Natural killer cell (primary cell): ENCODE measurements at places on chromosomes 3 and 15.

DNA sequence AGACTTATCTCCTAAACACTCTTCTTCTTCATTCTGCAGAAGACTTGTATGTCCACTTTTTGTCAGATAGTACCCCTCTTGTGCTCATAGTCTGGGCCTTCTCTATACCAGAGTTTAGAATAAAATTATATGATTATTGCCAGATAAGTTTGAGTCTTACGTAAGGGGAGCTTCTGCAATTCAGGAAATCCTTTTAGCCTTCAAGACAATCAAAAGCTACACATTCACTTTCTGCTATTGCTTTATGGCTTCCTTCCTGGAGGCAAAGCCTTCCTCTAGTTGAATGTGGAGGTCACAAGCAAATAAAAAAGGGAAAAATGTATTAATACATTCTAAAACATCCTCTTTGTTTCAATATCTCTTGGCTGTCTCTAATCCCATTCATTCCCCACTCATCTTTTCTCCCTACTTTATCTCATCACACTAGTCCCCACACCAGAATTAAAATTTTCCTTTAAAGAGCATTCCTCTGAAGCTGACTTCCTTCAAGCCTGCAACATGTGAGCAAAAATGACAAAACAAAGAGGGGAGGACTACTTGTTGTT, 186.8 kb downstream of the CPNE4 start:
- DNase-seq = no peak

- DNase-seq = no peak
These were observed 34.9 kb downstream of the ABHD2 start for GRCh38 chr15:89123181-89123525.

DNA sequence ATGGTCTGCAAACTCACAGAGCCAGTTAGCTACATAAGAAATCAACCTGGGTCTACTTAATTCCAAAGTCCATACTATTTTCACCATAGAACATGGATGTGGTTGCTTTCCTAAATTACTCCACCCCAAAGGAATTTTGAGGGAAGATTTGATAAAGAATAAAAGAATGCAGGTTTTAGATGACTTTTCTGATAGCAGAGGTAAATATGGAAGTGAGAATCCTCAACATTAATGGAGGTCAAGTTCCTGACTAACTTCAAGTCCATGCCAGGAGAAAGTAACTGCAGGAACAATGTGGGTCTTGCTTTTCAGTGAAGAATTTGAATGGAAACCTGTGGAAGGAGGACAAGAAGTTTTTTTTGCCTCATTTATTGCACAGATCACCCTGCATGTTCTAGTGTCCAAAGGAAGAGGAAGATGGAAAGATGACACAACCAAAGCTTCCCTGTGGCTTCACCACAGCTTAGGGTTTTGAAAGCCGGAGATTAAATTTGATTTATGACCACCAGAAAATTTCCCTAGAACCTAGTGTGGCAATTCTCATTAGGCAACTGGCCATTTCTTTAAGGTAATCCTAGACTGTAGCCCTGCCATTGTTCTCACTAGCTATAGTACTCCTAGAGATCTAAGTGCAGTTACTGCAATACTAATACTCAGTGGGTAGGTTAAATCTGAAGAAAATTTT, 429.7 kb downstream of the RAP2B start:
- DNase-seq = no peak

- DNase-seq = no peak
These were observed 9.1 kb downstream of the ATOSA start for GRCh38 chr15:52670087-52670486.

- no peak for DNase-seq
These were observed 54.6 kb downstream of the DAPK2 start for GRCh38 chr15:63991706-63992105.

- no peak for DNase-seq
These were observed 7.4 kb downstream of the PRC1 start for GRCh38 chr15:90986790-90987507.

DNA sequence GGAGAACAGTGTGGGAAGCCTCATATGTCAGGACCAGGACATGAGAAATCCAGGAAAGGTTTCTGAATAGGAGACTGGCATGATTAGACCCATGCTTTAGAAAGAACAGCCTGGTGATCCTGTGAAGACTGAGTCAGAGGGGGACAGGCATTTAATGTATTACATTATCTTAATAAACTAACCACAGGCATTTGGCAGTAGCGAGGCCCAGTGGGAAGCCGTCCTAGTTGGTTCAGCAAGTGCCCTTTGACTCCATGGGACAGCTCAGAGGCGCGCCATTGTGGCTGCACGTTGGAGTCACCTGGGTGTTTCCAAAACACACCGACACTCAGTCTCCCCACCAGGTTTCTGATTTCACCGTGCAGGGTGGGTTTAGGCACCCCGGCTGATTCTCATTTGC, 90.5 kb upstream of the DGKG start:
- no peak for DNase-seq

GRCh38 chr15:74584204-74584603, 31.4 kb upstream of the CLK3 start:
- DNase-seq = no peak

DNA sequence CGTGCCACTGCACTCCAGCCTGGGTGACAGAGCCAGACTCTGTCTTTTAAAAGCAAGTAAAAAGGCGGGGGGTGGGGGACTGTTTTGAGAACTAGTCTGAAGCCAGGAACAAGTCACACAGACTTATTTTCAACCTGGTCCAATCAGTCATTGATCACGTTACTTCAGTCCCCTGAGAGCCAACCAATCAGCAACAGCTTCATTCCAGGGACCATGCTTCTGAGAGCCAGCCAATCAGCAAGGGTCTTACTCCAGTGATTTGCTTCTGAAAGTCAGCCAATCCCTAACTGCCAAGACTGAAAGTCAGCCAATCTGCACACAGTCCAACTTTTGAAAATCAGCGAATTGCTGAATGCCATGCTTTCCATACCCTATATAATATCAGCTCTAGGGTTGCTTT, 48.6 kb upstream of the C15orf39 start:
- no peak for DNase-seq

DNA sequence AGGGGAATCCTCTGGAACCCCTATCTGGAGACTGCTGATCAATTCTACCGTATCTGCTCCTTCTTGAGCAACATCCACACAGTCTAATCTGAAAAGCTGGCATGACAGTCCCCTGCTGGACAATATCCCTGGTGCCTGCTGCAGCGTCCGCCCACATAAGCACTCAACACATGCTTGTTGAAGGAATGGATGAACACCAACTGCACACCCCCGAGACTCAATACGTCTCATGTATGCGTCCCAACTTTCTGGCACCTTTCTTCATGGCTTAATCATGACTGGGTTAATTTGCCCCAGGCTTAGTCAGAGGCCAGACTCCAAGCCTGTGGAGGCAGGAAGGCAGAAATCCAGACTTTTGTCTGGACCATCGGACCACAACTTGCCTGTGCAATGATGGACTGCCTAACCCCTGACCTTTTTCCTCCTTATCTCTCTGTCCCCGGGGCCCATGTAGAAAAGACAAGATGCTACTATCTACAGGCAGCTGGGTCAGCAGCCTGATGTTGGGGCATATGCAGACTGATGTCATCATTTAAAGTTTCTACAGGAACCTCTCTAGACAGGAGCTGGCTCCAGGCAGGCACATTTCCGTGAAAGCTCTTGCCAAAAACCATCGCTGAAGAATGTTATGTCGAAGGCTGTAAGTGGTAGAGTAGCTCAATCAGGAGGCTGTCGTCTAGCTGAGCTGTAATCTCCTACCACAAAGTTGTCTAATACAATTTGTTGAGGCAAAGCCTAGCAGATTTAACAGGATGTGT, 114.1 kb upstream of the TPM1 start:
- no peak for DNase-seq

- DNase-seq = no peak
These were observed 17.1 kb upstream of the NANOGP8 start for GRCh38 chr15:35102186-35102585.

DNA sequence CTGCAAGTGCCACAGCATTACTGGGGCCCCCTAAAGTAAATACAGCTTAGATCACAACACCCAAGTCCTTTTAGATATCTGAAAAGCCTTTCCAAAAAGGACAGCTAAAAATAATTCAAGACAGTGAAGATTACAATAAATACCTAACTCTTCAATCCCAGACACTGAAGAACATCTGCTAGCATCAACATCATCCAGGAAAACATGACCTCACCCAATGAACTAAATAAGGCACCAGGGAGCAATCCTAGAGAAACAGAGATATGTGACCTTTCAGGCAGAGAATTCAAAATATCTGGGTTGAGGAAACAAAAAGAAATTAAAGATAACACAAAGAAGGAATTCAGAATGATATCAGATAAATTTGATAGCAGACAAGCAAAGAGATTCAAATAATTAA, 71.7 kb upstream of the TTC14 start:
- no peak for DNase-seq

DNA sequence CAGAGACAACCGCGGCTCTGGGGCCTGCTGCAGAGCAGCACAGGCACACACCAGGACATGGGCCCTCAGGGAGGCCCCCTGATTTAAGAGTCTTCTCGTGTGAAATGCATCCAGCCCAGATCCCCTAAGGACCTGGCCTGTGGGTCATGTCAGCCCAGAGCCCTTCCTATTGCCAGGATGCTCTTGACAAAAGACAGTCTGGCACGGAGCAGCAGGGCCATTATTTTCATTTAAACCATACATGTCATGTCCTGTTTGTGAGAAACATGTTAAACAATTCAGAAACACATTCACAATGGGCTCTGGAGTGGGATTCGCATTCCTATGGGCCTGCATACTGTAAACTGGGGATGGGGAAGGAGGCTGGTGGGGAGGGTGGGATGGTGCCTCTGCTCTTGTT, 367.4 kb upstream of the WNT5A start:
- DNase-seq = no peak

DNA sequence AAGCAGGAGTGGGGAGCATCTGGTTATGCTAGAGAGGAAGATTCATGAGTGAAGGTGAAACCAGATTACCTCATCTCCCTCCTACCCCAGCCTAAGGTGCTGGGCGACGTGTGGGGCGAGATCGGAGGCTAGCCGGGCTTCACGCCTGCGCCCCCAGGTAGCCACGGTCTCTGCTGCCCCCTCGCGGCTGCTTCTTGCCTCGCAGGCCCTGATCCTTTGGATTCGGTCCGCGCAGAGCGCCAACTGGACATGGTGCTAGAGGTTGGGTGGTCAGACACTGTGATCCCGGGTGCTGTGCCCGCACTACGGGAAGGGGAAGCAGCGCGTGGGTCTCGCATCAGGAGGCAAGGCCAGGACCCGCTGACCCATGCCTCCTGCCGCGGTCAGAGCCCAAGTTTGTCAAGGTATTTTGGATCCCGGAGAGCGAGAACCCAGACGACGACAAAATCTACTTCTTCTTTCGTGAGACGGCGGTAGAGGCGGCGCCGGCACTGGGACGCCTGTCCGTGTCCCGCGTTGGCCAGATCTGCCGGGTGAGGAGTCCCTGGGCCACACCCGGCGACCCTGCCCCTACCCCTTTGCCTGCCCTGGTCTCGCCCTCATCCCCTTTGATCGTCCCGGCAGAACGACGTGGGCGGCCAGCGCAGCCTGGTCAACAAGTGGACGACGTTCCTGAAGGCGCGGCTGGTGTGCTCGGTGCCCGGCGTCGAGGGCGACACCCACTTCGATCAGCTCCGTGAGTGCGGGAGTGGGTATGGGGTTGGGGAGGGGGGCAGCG, 4.2 kb downstream of the SEMA3B start:
- DNase-seq = peak; percentile 91

GRCh38 chr3:9196020-9196419, 53.4 kb downstream of the SRGAP3 start:
- DNase-seq = no peak

GRCh38 chr3:136067211-136067610, 101.7 kb downstream of the PPP2R3A start:
- no peak for DNase-seq

DNA sequence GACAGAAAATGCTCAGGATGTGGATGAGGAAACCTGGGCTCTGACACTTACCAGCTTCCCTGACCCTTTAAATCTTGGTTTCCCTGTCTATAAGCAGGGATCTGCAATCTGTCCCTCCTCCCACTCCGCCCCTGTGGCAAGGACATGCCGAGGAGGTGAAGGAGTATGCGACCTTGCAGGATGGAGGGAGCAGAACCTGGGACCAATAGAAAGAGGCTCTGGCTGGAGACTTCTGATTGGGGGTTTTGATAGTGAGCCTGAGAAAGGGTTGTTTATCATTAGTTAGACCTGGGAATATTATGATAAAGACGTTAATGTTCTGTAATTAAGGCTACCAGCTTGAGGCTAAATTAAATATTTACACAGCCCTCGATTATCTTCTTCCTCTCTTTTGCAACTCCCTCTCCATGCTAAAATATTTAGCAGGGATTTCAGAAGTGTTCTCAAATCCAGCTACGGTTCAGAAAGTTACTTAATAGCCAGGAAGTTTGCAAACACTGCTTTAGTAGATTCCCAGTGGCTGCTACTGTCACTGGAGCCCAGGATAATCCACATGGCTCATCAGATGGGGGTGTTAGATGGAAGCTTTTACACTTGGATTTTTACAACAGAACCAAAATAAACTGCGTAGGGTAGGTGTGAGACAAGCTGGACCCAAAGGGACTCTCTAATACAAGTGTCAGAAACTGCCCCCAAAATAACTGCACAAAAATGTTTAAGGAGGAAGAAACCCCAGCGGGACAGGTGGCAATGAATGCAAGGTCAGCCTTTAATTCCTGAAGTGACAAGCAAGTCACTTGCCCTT, 9.2 kb upstream of the PAQR5 start:
- no peak for DNase-seq

- peak; percentile 55 for DNase-seq
These were observed 63.9 kb upstream of the FAM98B start for GRCh38 chr15:38389924-38390542.

DNA sequence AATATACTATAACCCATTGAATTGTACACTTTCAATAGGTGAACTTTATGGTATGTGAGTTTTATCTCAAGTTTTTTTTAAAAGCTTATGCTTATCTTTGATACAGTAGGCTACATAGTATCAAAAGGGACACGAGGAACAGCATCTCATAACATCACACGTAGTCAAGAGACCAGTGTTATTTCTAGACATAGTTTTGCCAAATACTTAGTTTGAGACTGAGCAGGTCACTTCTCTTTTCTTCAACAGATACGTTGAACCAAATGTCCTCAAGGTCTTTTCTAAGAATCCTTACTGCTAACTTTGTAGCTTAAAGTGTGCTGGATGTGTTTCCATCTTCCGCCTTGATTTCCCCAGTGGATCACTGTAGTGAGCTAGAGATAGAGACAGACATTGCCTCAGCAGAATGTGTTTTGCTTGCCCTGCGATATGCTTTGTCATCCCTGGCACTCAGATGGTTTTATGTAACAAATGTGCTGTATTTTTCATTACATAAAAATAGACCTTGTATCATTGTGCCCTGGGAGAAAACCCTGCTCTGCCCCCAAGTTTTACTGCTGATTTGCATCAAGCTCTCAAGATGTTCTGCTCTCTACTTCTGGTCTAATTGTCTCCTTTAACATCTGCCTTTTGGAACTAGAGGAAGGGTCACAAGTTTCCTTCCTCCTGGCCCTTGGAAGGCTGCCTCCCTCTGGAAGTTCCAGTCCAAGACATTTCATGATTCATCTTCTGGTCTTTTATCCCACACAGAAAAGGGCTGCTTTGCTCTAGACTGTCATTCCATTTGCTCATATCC, 426.4 kb upstream of the RGMA start:
- no peak for DNase-seq

GRCh38 chr3:65265511-65265910, 577.7 kb upstream of the ADAMTS9 start:
- no peak for DNase-seq
